ENCODE measurements at places on chromosomes 1 and 21.

GRCh38 chr1:201538612-201539551, at the start of gene NAV1:
NAV1 (plus strand) TSS chr1:201539127; CDS start chr1:201622885, 83,758 bp downstream.
- DNase-seq = no peak

- DNase-seq = no peak
Measured at GRCh38 chr1:154443274-154444013, 38.3 kb downstream of the IL6R start.

DNA sequence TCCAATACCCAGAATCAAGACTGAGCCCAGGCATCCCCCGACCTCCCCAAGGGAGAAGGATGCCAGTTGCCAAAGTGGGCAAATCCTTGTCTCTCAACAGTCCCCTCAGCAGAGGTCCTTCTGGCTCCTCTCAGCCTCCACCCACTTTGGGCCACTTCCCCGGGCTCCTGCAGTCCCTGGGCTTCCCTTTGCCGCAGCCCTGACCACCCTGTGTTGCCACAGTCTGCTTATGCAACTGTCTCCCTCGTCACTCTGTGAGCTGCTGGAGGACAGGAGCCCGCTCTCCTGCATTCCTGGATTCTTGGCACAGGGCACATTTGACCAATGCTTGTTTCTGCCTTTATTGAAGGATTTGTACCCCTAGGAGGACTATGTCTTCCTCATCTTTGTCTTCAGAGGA, 2.9 kb upstream of the LRP8 start:
- DNase-seq = peak; percentile 82

- DNase-seq = no peak
Measured at GRCh38 chr1:44289530-44289929, 65.5 kb downstream of the ERI3 start.

DNA sequence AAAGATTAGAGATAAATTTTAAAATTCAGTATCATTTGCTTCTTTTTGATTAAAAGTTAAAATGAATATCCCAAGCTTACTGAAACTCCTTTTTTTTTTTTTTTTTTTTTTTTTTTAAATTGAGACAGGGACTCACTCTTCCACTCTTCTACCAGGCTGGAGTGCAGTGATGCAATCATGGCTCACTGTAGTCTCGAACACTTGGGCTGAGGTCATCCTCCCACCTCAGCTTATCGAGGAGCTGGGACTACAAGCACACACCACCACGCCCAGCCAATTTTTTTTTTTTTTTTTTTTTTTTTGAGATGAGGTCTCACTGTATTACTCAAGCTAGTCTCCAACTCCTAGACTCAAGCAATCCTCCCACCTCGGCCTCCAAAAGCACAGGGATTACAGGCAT, 92.1 kb upstream of the RGS18 start:
- DNase-seq = no peak

DNA sequence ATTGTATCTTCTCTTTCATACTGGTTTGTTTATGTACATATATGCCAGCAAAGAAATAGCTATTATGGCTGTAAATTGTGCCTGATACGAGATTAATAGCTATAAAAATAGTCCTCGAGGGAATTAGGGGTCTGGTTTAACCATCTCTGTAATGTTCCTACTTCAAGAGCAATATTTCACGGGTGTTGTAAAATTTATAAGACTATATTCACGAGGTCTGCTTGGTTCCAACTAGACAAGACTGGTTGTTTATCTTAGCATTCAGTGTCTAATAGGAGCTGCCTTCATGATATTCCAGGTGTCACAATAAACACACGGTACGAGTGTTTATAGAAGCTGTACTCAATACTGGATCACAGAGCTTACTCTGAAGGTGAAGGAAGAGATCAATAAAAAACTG, 389.9 kb downstream of the SIPA1L2 start:
- no peak for DNase-seq

- DNase-seq = no peak
Measured at GRCh38 chr1:53296117-53296749, 31.6 kb downstream of the LRP8 start.

All from inflammatory macrophage (primary cell).